ENCODE measurements at places on chromosomes 4 and X. TPM values are rescaled to one million over a fixed set of nuclear protein-coding genes. Genes with fewer than 3 reads are reported as not detected.

- no peak for DNase-seq
These were observed 602.8 kb upstream of the EPHA5 start for GRCh38 chr4:66273110-66273509.

DNA sequence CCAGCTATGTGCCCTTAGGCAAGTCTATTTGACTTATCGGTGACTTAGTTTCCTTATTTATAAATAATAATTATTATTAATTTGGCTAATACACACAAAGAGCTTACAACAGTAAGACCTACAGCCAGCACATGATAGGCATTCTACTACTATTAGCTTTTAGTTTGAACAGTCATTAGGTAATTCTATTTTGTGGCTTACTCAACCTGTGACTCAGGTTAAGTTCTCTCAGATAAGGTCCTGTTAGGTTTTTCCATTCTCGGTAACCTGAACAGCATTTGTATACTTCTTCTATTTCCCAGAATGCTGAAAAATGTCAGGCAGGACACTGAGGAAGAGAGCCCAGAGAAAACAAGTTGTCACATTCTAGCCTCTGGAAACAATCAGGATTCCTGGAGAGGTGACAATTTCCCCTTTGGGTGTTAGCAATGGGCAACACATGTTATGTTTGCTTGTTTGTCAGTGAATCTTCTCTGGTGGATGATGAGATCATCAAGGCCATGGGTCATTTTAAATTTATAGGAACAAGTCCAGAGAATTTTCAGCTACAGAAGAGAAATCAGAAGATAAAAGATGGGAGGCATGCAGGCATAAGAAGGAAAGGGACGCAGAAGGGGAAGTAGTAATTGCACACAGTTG is 2144.7 kb downstream of the PCDH7 start:
- no peak for DNase-seq

DNA sequence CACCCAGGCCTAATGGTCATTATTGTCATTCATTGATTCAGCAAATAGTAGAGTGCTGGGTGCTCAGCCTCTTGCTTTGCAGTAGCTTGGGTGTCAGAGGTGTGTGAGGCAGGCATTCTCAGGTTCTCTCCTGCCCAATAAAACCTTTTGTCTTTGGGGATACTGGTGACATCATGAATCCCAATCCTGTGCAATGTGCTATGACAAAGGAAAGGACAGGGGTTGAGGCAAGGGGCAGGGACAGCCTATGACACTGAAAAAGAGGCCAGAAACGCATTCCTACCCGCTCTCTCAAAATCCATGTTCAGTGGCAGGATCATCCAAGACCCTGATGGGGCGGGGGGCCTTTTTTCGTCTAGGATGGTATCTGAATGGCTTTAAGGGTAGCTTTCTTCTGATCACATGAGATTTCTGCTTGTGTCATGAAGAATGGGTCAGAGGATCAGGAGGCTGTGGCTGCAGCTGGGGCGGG is 1.5 kb upstream of the FAM193A start:
- no peak for DNase-seq

DNA sequence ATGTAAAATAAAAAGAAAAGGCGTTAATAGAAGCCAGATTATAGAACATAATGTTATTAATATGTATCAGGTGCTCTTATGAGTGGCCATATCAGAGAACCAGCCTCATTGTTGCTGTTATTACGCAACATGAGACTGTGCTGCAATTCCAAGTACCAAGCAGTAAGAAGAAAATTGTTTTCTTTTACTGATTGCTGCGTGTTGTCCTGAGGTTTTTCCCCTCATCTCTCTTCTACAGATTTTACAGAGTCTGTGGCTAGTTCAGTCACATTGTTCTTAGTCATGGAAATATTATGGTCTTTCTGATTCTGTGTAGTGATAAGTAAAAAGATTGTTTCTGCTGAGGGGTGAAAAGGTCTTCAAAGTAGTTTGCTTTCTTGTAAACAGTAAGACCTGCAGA is 55.9 kb downstream of the NPNT start:
- no peak for DNase-seq

FRMD7 gene
- not detected for total RNA-seq

PABPC5 gene
- not detected for total RNA-seq
